ENCODE measurements at places on chromosomes 3 and 15.

DNA sequence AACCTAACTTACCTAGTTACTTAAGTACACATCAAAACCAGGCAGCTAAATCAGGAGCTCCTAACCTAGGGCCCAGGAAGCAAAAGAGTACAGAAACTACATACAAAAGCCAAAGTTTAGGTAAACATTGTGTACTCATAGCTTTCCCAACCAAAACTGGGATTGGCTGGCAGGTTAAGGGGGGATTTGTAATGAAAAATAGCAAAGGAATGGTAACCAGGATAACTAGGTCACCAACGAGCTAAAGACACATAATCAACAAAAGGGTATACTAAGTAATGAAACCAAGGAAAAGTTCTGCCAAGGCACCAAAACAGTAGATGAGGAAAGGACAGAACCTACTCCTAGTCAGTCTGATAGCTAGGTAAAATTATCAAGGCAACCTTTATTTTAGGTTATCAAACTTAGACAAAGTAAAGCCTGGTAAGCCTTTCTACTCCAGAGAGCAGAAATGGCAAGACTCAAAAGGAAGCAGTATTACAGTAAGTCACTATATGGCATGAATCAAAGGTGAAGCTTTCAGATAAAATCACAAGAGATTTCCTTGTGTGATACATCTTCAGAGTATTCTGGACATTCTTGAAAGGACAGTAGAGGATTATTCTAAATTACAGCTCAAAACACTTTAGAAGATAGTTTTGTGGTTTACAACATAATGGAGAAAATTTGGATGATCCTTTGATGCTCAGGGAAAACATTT, 10.2 kb downstream of the TRA2B start:
- DNase-seq, result no peak

GRCh38 chr3:196803891-196804468, 63.7 kb upstream of the SENP5 start:
- DNase-seq, result no peak

DNA sequence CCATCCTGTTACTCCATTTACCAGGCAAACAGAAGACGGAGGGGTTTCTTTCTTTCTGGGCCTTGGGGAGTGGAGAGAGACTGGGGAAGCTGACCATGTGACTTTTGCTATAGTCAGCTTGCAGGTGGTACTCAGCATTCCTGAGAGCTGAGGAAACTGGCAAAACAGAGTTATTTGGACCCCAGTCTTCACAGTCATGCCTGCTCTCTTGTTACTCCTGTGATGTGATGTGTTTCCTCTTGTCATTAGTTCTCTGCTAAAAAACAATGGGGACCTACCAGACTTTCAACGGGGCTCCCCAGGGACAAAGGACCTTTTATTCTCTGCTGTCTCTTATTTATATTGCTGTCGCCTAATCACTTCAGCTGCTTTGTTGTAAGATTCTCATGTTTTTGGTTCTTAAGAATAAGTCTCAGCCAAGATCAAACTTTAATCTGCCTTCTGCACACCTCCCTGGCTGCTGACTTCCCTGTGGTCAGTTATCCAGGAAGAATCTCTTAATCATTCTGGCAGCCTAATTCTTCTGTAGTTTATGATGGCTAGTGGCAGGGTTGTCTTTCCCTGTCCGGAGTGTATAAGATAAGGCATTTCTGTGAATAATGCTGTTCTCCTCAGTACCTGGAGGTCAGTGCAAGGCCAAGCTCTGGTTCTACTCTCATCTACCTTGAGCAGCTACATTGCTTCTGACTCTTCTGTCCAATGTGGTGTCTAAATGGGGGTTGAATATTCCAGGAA, 8.8 kb downstream of the STARD9 start:
- no peak for DNase-seq

GRCh38 chr3:186772281-186772694, 11.1 kb upstream of the EIF4A2 start:
- no peak for DNase-seq

DNA sequence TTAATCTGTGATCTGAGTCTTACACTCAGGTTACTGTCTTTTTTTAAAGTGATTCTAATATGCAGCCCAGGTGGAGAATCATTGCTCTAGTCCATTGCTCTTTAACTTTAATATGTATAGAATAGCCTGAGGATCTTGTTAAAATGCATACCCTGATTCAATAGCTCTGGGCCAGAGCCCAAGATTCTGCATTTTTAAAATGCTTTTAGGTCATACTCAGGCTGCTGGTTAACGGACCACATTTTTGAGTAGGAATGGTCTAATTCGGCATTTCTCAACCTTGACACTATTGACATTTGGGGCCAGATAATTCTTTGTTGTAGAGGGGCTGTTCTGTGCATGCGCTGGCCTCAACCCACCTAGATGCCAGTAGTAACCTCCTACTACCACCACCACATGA, 20.9 kb upstream of the FSTL1 start:
- no peak for DNase-seq

DNA sequence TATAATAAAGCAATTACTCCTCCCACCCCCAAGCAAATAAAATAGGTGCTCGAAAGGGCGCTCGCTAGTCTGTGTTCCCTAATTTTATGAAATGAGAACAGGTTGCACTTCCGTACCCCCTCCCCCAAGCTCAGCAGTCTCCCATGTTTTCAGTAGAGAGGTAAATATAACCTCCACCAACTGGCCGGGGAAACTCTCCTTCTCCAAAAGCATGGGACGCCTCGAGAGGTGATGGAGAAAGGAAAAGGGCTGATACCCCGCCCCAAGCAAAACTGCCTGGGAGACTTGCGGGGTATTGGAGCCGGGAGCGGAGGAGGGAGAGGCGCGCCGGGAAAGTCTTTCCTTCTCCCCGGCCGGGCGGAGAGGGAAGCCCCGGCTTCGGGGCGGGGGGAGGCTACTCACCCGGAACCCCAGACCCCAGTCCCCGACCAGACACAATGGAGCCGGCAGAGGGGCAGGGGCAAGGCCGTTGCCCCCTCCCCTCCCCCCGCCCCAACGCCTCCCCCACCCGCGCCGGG, 605 bp downstream of the DCUN1D1 start:
- DNase-seq, result peak; percentile 21

DNA sequence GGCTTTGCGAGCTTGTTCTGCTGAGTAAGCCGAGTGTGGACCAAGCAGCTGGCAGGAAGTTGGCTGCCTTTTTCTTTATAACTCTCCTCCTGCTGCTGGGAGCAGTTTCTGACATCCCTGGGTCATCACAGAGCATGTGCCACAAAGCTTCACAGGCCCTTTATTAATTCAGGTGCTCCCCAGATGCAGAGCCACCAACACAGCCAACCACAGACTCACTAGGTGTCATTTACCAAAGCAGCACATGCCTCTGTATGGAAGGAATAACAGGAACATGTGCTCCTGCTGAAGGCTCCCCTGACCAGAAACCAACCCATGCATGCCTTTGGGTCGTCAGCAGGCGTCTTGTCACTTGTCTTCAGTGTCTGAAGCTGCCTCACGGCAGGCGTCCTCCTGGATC, 152.5 kb downstream of the ADAMTS17 start:
- no peak for DNase-seq

DNA sequence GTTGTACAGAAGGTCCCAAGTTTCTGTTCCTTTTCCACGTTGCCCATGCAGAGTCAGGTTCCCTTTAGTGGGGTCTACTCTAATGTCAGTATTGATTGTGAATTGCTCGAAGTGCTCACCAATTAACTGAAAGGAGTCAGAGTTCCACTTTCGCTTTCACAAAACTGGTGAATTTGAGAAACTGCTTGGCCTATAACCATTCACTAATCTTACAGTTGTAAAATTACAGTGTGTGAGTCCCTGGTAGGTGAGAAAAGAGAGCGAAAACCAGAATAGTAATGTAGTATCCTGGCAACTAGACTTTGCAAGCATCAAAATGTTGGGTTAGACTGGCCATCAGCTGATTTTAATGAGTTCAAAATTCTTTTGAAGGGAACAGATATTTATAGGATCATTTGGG, 237.5 kb upstream of the CHRM5 start:
- DNase-seq, result no peak

DNA sequence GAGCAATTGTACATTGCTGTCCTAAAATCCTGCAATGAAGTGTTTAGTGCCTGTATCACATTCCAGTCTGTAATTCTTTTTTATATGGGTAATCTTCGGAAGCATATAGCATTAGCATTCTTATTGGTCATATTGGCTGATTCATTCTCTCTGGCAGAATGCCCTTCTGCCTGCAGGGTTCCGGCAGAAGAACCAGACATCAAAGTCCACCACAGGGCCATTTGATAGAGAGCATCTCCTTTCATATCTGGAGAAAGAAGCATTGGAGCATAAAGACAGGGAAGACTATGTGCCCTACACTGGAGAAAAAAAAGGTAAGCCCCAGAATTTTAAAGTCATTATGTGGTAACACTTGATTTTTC, 39.6 kb downstream of the TMOD3 start:
- DNase-seq, result no peak

GRCh38 chr15:92457471-92458041, 63.9 kb downstream of the ST8SIA2 start:
- DNase-seq, result no peak

DNA sequence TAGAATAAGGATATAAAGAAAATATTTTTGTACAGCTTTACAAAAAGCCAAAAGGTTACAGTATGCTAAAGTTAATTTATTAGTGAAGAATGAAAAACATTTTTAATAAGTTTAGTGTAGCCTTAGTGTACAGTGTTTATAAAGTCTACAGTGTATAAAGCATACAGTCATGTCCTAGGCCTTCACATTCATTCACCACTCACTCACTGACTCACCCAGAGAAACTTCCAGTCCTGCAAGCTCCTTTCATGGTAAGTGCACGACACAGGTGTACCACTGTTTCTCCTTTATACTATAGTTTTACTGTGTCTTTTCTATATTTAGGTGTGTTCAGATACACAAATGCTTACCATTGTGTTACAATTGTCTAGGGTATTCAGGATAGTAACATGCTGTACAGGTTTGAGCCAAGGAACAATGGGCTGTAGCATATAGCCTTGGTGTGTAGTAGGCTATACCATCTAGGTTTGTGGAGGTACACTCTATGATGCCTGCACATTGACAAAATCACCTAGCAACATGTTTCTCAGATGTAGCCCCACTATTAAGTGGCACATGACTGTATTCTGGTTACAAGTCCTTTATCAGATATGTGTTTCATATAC, 197.1 kb upstream of the KBTBD8 start:
- no peak for DNase-seq

DNA sequence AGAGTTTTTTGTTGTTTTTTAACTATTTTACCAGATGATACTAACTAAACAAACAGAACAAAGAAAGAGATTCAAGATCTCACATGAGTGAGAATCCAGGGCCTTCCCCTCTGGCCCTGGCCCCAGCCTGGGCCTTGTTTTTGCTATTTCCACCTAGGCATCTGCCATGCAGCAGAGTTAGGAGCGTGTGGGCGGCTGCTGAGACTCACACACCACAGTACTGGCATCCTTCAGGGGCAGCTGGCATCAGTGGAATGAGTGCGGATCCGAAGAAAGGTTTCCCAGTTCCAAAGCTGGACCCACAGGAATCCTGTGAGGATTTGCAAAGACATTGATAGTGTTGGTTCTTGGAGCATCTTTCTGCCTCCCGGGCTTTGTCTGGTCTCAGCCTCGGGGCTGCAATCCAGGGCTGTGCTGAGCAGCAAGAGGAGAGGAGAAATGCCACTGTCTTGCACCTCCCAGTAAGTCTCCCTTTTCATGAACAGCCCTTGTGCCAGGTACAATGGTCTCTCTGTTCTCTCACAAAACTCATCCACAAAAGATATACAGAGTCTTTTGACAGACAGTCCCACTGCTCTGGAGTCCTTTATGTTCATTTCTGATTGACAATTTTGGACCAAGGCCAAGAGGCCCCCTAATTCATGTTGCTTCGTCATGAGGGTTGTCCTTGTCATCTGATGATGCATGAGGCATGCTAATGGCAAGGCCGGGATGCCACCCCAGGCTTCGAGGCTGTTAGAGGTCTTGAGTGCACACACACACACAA, 46.6 kb downstream of the APH1B start:
- no peak for DNase-seq

- DNase-seq, result no peak
These were observed 150.9 kb upstream of the ABI3BP start for GRCh38 chr3:101144105-101144504.

- no peak for DNase-seq
These were observed 107.8 kb downstream of the SNRK start for GRCh38 chr3:43394041-43394554.

DNA sequence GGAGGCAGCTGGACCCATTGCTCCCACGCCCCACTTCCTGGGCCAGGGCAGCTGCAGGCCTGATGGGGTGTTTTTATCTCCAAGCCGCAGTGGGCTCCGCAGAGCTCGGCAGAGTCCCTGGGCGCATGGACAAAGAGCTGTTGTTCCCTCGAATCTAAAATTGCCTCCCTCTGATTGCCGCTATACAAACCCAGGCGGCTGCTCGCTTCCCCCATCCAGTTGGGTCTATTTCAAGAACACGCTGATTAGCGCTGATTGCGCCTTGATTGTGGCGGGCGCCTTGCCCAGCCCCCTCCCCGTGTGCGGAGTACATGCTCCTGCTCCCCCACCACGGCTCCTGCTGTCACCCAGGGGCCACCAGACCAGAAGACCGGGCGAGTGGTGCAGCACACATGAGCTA, 43.4 kb upstream of the SLC6A1 start:
- DNase-seq, result no peak

DNA sequence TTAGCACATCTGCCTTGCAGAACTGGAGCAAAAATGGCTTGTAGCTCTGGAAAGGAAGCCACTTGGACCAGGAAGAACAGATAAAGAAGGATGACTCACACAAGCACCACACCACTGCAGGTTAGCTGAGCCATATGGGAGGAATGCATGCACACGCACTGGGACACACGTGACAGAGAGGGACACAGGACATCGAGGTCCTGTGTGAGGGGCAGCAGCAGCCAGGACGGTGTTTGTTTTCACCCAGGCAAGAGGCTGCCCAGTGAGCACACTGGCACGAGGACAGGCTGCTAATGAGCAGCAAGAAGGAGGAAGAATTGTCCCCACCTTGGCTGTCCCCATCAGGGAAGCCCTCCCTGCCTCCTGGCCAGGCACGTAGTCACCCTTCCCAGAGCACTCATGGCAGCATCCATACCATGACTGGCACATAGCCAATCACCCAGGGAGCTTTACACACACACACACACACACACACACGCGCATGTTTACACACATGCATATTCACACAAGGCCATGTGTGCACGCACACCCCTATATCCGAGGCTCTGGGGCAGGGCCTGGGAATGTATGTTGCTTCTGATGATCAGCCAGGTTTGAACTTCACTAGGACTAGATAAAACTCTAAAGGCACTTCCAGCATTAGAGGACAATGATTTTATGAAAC, 24.0 kb upstream of the SPTBN5 start:
- no peak for DNase-seq

DNA sequence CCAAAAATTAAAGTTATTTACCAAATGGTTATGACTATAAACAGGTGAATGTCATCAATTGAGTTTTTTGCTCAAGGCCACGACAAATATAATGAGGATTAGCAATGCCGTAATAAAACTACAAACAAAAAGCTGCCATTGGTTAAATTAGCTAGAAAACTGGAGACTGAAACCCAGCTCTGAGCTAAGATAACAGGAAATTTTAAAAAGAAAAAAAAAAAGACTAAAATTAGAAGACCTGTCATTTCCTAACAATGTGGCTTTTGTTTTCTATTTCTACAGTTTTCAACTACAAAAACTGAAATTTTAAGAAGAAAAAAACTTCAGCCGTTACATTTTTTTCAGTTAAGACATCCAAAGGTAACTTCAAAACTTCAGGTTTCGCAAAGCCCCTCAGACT, 9.7 kb downstream of the SLC12A6 start:
- no peak for DNase-seq

GRCh38 chr15:94487635-94488034, 256.3 kb downstream of the MCTP2 start:
- DNase-seq, result no peak

- DNase-seq, result no peak
These were observed 306.8 kb upstream of the ATP11B start for GRCh38 chr3:182486463-182486862.
